ENCODE measurements at places on chromosomes 5 and 9.

DNA sequence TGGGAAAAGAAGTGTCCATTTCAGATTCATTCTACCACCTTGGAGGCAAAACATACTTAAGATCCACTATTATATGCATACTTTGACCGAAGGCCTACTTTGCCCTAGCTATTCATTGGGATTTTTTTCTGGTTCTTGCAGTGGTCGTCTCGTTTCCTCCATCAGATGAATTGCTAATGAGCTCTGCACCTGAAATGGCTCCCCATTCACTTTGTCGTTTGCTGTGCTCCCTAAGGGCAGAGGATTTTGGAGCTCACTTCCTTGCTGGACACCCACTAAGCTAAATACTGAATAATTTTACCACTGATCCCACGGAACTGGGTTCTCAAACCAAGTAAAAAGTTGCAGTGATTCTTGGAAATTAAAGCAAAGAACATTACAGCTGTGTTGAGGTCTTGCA is 1.9 kb downstream of the KDM3B start:
- no peak for DNase-seq

- DNase-seq = no peak
Measured at GRCh38 chr9:131257266-131258025, 18.9 kb downstream of the FAM78A start.

DNA sequence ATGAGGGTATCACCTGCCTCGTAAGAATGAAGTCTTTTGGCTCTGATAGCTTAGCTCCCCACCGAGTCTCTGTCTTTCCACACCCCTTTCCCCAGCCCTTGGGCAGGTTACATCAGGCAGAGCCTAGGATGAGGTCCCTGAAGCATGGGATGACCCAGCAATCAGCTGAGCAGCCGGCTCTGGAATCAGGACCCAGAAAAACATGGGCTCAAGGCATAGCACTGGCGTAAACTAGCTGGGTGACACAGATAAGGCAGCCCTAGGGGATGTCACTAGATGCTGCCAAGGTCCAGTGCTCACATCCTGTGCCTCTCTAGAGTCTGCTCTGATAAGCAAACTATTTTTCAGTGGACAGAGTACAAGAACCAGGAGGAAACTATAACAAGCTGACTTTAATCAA is 26.6 kb downstream of the IDNK start:
- no peak for DNase-seq

GRCh38 chr5:173953528-173954090 is 35.4 kb upstream of the C5orf47 start:
- no peak for DNase-seq

GRCh38 chr9:98627296-98627695 is 81.4 kb downstream of the GABBR2 start:
- no peak for DNase-seq

- DNase-seq = peak; percentile 42
Measured at GRCh38 chr9:111525056-111525977, at the start of gene ZNF483. TSS of gene ZNF483 (plus strand) at chr9:111525179. CDS start at chr9:111527396, 2,217 bp downstream.

DNA sequence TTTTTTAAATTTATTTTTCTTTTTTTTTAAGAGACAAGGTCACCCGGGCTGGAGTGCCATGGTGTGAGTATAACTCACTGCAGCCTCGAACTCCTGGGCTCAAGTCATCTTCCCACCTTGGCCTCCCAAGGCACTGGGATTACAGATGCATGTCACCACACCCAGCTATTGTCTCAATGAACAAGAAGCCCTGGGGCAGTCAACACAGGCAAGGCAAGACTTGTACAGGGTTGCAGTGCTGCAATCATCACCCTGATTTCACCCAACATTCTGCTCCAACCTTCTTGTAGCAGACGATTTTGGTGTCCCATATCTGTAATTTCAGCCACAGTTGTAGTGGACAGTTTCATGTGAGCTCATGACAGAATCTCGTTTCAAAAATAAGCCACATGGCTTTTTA is 205.8 kb upstream of the KIF2A start:
- no peak for DNase-seq

GRCh38 chr9:84371737-84372136 is 31.2 kb upstream of the SLC28A3 start:
- DNase-seq = no peak

GRCh38 chr9:32725066-32725860 is 58.1 kb upstream of the TMEM215 start:
- no peak for DNase-seq

GRCh38 chr5:23994581-23995370 is 487.4 kb downstream of the PRDM9 start:
- no peak for DNase-seq

GRCh38 chr5:13501176-13501575 is 443.3 kb downstream of the DNAH5 start:
- no peak for DNase-seq

GRCh38 chr9:132517815-132518550 is 64.4 kb upstream of the BARHL1 start:
- no peak for DNase-seq

DNA sequence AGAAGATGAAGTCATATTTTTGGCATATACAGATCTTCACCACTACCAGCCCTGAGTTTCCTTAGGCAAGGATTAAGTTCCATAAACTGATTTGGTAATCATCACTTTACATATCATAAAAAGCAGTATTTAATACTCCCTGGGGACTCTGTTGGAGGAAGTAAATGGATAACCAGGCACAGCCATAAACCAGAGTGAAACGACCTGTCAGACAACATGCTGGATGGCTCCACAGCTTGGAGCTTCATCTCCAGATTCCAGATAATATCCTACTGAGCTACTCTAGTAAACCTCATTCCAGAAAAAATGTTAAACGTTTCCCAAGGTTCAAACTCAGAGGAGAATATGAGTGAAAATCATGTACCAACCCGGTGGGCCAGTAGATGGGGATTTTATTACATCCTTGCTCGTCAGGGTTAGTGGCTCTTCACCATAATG is 109.2 kb downstream of the BASP1 start:
- no peak for DNase-seq

GRCh38 chr5:22500556-22500955 is 352.6 kb downstream of the CDH12 start:
- no peak for DNase-seq

GRCh38 chr5:23318166-23318565 is 189.2 kb upstream of the PRDM9 start:
- no peak for DNase-seq

- no peak for DNase-seq
Measured at GRCh38 chr5:41347569-41347968, 134.2 kb upstream of the C6 start.

DNA sequence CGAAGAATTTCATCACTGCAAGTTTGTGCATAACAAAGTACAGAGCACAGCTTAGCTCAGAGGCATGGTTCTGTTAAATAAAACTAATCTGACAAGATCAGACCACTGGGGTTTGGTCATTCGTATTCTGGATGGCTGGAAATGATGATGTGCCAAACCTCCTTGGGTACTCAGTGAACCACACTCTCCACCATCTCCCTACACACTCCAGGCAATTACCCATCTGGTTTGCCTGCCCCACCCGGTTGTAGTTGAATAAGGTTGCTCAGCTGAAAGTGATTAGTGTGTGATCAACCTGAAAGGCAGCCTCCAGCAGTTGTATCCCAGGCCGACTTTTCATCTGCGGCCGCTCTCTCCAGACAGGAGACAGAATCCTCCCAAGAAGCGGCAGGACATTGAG is 371.4 kb downstream of the TLE1 start:
- DNase-seq = no peak

GRCh38 chr5:74578356-74579044 is 62.0 kb downstream of the ENC1 start:
- DNase-seq = no peak

- no peak for DNase-seq
Measured at GRCh38 chr9:121298689-121299466, 30.9 kb downstream of the GSN start.

DNA sequence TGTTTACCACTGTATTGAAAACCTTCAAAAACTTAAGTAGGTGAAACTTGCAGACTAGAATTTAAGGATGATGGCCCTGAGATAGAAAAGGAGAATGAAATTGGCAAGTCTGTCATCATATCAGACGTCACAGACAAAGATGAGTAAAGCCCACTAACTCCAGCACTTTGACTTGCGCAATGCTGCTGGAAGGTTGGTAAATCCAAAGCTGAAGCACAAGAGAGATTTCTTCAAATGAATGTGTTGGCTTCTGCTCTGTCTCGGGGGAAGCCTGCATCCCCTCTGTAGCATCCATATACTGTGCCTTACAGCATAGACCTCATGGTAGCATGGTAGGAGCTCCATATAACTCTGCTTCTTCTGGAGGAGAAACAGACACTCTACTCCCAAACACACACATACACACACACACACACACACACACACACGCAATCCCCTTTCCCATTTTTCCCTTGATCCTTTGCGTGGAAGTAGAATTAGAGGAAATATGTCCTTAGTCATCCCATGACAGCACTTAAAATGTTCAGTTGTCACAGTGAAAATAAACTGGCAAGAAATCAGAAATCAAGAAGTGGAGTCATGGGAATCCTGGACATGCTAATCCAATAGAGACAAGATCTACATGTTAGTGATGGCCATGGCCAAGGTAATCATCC is 241.5 kb downstream of the NR3C1 start:
- DNase-seq = no peak

DNA sequence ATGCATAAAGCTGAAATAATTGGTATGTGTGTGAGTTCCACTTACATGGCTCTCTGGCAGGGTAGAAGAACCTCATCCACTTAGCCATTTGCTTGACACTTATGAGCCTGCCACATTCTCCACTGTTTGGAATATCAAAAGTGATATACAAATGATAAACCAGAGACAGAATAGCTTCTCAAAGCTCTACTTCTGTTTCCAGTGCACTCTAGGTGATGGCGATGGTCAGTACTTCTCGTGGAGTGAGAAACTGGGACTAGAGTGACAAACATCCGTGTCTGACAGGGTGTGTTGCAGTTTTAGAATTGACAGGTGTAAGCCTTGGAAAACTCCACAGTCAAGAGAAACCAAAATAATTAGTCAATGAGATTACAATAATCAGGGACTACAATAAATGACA is 935.8 kb upstream of the TYRP1 start:
- no peak for DNase-seq

DNA sequence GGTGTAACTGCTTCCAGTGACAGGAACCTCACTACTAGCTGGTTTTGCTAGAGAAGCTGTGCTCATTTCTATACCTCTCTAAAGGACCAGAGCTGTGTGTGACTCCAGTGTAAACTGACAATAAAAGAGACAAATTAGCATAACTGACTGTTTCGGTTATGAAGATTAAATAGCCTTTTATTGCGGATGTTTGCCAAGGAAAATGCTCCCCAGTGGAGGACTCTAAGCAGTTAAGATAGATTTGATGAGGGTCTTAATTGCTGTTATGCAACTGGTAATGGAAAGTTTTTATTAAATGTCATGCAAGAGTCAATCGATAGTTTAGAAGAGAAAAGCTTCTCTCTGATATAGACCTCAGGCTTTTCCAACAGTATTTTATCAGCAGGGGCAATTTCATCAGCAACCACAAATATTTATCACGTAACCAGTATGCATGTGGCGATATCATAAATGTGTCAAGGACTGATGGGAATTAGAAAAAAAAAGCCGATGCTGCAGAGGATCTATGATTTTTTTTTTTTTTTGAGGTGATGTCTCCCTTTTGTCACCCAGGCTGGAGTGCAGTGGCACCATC is 275.2 kb upstream of the DMAC1 start:
- no peak for DNase-seq

DNA sequence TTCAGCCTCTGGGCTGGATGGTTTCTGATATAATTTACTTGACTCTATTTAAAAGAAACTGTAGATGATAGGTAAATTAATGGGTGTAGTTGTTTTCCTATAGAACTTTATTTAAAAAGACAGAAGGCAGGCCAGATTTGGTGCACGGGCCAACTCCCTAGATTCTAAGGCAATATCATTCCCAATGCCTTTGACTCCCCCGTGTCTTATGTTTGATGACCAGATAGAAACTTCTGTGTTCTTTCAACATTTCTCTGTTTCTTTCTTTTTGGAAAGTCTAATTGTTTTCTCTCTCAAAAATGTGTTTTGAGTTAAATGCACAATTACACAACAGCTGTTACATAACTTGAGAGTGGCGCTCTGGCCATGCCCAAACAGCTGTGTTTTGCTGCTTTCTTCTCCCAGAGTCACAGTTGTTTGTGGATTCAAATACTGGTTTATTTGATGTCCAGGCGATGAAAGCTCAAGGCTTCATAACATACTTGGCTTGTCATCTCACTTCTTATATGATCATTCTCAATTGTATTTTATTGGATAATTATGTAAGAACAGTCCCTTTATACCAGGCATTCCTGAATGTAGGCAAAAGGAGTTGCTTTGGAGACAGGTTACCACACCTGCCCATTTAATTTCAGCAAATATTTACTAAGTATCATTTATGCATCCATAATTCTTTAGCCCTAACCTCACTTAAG is 1.7 kb upstream of the ALDH1A1 start:
- DNase-seq = no peak

DNA sequence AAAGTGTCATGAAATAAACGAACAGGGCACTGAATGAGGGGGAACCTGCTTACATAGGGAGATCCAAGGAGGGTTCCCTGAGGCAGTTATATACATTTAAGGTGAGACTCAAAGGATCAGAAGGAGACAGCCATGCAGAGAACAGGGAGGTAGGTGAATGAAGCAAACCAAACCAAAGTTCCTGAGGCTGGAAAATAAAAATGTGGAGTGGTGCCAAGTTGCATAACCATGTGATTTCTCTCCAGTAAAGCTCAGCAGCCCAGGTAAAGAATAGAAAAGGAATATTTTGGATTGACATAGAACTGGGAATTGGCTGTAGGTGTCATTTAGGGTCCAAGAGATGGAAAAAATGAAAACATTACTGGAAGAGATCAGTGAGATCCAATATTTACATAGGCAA is 110.7 kb downstream of the CAAP1 start:
- no peak for DNase-seq

- no peak for DNase-seq
Measured at GRCh38 chr5:9877488-9877887, 247.3 kb upstream of the TAS2R1 start.

- DNase-seq = no peak
Measured at GRCh38 chr5:176995896-176996767, 10.4 kb downstream of the UIMC1 start.

DNA sequence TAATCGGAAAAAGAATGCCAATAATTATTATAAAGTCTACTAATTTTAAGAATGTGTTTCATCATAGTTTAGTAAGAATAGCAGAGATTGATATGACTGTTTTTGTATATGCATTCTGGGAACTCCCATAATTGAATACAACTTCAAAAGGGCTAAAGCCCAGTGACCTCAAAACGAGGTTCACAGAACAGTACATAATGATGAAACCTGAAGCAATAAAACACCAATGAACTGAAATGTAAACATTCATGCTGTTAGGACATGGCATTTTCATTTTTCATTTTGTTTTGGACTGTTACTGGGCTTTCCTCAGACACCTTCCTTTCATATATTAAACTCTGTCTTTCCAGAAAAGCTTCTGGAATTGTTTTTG is 684 bp upstream of the JMY start:
- no peak for DNase-seq

DNA sequence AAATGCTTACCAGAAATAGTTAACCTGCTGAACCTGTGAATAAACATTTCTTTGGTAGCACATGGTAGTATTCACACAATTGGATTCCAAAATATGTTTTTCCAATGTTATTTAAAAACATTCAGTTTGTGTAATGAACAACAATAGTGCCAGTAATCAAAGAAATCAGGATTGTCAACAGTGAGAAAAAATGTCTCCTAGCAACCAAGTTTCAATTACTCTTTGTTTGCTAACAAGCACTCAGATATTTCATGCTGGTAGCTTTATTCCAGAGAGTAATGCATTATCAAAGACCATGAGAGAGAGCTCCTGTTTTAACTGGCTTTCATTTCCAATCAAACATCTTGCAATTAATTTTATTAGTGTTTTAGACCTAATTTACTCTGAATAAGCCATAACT is 768.1 kb upstream of the GRAMD2B start:
- no peak for DNase-seq

Data from GM12892 (cell line).